ENCODE measurements at places on chromosomes 3 and 15. TPM values are rescaled to one million over a fixed set of nuclear protein-coding genes. Genes with fewer than 3 reads are reported as not detected.

- no peak overlapping the region for H3K4me3 ChIP-seq
- H3K36me3 ChIP-seq, result no peaks in the 10 kb centered on the region
- H3K27ac ChIP-seq, result no peak overlapping the region
- DNase-seq, result no peak
- H3K4me1 ChIP-seq, result no peaks in the 10 kb centered on the region
Observed at GRCh38 chr15:74422652-74423430, 10.9 kb downstream of the SEMA7A start.

DNA sequence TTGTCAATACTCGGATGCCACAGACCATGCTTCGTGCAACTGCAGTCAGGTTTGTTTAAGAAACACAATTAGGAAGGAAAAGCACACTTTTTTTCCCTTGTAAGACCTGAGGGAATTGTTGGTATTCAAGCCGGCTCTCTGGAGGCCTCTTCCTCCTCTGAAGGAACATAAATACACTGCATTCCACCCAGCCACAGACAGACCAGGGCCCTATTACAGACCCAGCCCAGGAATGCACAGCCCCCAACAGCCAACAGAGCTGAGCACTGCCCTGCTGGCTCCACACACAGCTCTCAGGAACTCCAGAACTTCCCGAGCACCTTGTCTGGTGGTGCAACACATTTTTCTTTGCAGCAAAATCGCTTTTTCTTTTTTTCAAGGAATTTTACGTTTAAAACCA lies 488.7 kb upstream of the PROK2 start:
- no peak for DNase-seq
- no peaks in the 10 kb centered on the region for H3K36me3 ChIP-seq
- no peaks in the 10 kb centered on the region for H3K27me3 ChIP-seq
- no peak overlapping the region for H3K27ac ChIP-seq
- no peaks in the 10 kb centered on the region for H3K4me1 ChIP-seq
- no peak overlapping the region for H3K4me3 ChIP-seq

GRCh38 chr3:113979916-113980315 lies 32.1 kb downstream of the ZDHHC23 start:
- no peak overlapping the region for H3K27ac ChIP-seq
- peaks cover 8% of the 10 kb centered on the region for H3K36me3 ChIP-seq
- H3K4me1 ChIP-seq, result no peaks in the 10 kb centered on the region
- no peak overlapping the region for H3K4me3 ChIP-seq
- no peak for DNase-seq

DNA sequence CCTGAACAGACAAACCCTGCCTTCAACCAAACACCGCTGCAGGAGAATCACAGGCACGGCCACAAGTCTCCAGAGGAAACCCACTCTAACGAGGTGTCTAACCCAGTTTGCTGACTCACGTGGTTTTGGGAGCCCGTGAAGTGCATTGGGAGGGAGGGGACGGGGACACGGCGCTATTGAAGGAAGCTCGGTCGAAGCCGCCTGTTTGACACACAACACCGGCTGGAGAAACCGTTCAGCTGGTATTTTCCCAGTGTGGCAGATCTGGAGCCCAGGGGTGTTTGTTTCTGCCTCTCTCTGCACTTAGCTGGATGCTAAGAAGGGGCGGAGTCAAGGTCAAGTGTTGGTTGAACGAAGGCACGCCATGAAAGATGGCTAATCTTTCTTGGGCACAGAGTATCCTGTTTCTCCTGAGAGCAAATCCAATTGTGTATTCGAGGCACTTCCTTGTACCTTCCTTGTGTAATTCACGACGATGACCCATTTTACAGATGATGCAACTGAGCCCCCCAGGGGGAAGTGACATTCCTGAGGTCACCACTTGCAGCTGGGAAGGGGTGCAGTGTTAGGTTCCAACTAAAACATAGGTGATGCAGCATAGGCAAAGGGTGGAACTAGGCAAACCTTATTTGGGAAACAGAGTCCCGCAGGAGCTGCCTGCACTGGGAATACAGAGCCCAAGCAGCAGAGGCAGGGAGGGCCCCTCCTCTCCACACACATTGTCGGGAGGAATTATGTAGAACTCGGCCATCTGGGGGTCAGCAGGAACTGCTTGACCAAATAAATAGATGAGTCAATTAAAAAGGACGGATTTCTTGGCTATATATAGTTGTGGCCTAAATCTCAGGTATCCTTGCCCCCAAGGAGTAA lies 22.5 kb downstream of the SLC6A6 start:
- no peaks in the 10 kb centered on the region for H3K27me3 ChIP-seq
- no peak overlapping the region for H3K27ac ChIP-seq

- no peak overlapping the region for H3K4me3 ChIP-seq
- DNase-seq, result no peak
- H3K27ac ChIP-seq, result no peak overlapping the region
- H3K36me3 ChIP-seq, result no peaks in the 10 kb centered on the region
- H3K4me1 ChIP-seq, result no peaks in the 10 kb centered on the region
- no peaks in the 10 kb centered on the region for H3K27me3 ChIP-seq
Observed at GRCh38 chr3:11542551-11542950, 101.2 kb downstream of the VGLL4 start.

DNA sequence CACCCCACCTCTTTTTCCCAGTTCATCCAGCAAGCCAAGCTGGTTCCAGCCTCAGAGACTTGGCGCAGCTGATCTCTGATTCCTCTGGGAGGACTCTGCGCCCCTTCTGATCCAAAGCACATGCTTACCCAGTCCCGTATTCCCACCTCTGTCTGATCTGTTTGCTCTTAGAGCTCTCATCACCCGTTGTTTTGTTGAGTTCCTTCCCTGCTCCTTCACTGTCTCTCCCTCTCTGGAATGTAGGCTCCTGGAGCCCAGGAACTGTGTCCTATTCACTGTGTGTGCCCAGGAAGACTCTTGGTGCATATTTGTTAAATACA lies 1.3 kb upstream of the ZXDC start:
- H3K27ac ChIP-seq, result no peak overlapping the region
- no peak overlapping the region for H3K4me3 ChIP-seq
- H3K36me3 ChIP-seq, result no peaks in the 10 kb centered on the region
- no peaks in the 10 kb centered on the region for H3K27me3 ChIP-seq

DNA sequence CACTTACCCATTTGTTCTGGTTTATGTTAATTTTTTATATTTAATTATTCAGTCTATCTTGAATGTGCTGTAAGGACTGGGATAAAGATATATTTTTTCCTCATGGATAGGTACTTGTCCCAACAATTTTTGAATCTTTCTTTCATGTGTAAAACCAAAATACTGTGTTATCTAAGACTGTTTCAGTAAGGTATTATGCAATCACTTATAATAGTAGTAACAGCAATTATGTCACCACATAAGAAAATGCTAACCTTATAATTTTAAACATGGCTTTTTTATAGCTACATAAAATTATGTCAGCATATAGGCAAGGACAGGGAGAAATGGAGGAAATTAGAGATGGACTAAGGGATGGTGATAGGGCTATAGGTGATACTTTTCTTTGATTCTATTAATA lies 2.9 kb upstream of the CTDSPL start:
- H3K4me3 ChIP-seq, result no peak overlapping the region
- no peak overlapping the region for H3K27ac ChIP-seq
- H3K36me3 ChIP-seq, result no peaks in the 10 kb centered on the region
- no peak for DNase-seq
- H3K27me3 ChIP-seq, result no peaks in the 10 kb centered on the region

GRCh38 chr3:32442766-32443165 lies 51.1 kb downstream of the CMTM7 start:
- no peak overlapping the region for H3K4me3 ChIP-seq
- no peaks in the 10 kb centered on the region for H3K36me3 ChIP-seq
- no peaks in the 10 kb centered on the region for H3K27me3 ChIP-seq
- no peak overlapping the region for H3K27ac ChIP-seq
- no peaks in the 10 kb centered on the region for H3K4me1 ChIP-seq

DNA sequence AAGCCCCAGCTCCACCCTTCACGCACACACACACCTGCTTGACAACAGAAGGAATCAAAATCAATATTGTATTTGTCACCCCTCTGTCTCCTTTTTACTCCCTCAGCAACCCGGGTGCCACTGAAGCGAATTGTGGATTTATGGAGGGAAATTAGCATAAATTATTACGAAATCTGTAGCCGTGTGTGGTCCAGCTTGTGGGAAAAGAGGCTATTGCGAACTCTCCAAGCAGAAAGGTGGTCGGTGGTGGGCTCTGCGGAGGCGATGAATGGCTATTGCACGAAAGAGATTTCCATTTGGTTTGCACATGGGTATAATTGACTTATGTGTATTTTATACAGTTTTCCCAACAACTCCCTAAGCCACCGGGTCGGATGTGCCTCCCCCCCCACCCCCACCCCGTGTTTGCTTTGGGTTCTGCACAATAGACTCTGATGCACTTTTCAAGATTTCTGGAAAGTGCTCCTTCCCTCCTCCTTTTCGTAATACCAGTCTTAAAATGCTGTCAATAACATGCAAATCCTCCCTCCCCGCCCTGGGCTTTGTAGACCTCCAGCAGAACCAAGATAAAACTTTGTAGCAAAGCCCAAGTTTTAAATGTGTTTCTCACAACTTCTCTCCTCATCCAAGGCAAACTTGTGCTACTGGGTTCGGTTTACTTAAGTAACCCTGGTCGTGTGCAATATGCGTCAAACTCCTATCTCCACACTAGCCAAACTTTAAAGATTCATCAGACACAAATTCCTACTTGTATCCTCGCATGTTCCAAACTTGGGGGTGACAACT lies 3.1 kb upstream of the FOXB1 start:
- no peak for DNase-seq
- no peaks in the 10 kb centered on the region for H3K36me3 ChIP-seq
- H3K4me3 ChIP-seq, result no peak overlapping the region
- peaks cover 39% of the 10 kb centered on the region for H3K27me3 ChIP-seq
- H3K27ac ChIP-seq, result no peak overlapping the region

GRCh38 chr15:73303636-73304035 lies 65.1 kb downstream of the HCN4 start:
- no peaks in the 10 kb centered on the region for H3K27me3 ChIP-seq
- H3K36me3 ChIP-seq, result no peaks in the 10 kb centered on the region
- no peak overlapping the region for H3K27ac ChIP-seq
- no peaks in the 10 kb centered on the region for H3K4me1 ChIP-seq
- no peak overlapping the region for H3K4me3 ChIP-seq

GRCh38 chr15:98071786-98072185 lies 111.3 kb downstream of the ARRDC4 start:
- no peak overlapping the region for H3K4me3 ChIP-seq
- no peak for DNase-seq
- no peak overlapping the region for H3K27ac ChIP-seq
- no peaks in the 10 kb centered on the region for H3K4me1 ChIP-seq
- no peaks in the 10 kb centered on the region for H3K27me3 ChIP-seq

The GLDN gene
- 0.81 TPM for total RNA-seq

The MRPL46 gene
- 28.4 TPM for total RNA-seq

The SLC2A2 gene
- total RNA-seq, result 464 TPM
